ENCODE measurements at places on chromosomes 2 and 18.

GRCh38 chr18:54129448-54130067, 94.9 kb downstream of the MBD2 start:
- DNase-seq = no peak

- DNase-seq = no peak
These were observed 315.1 kb upstream of the KLHL29 start for GRCh38 chr2:23069923-23070322.

DNA sequence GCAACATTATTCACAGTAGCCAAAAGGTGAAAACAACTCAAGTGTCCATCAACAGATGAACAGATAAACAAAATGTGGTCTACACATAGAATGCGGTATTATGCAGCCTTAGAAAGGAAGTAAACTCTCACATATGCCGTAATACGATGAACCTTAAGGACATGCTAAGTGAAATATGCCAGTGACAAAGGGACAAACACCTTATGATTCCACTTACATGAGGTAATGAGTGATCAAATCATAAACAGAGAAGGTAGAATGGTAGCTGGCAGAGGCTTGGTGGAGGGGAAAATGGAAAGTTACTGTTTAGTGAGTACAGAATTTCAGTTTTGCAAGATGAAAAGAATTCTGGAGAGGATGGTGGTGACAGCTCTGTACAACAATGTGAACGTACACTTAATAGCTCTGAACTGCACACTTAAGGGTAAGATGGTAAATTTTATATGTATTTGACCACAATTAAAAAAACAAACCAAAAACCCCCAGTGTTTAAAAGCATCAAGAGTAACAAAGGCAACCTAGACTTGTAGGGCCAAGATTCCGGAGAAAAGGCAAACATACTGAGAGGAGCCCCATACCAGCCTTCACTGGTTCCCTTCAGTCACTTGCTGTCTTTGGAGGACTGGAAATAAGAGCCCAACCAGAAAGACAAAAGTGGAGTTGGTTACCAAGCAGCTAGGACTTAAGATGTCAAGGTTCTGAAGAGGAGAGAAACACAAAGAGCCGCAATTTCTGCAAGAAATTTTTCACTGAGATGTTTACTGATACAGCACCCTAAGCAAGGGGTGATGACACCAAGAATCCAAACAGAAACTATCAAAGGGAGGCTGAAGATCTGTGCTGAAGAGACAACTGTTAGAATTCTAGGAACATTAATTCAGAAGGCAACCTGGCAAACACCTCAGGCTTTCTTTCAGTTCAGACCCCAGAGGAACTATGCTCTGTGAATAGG, 61.3 kb downstream of the CUL3 start:
- DNase-seq = peak; percentile 23

- DNase-seq = no peak
These were observed 60.5 kb upstream of the ALKAL2 start for GRCh38 chr2:348361-348916.

DNA sequence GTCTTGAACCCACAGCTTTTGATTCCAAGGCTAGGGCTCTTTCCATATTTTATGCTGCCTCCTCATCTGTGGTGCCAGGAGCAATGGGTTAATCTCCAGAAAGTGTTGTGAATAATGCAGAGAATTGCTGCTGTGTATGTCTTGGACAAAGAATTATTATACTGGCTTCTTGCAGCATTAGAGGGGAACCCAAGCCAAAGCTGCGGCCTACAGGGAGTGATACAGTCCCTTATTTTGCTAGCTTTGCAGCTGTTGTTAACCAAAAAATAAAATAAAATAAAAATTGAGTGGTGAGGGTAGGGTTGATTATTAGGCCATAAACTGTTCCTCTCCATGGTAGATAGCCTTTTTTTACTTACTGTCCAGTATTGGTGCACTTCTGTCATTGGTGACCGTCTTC, 16.7 kb downstream of the WIPF1 start:
- DNase-seq = no peak

DNA sequence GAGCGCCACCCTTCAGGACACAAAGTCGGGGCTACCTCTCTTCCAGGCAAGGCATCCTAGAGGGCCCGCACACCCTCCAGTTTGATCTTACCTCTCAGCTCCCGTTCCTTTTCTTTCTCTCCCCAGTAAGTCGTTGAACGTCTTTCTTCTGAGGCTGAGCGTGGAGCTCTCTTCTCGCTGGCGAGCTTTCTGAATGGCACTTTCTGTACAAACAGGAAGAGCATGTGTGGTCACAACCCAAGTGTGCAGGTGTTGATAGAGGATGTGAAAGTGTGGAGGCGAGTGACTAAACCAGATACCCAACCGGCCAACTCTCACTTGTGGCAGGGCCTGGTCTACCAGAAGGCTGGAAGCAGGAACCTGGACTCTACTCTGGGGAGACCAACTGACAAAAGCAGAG, at the start of gene AFF3:
Gene AFF3, minus strand, starts transcription at position 198 of the 400 bp plus-strand sequence. CDS start 38,136 bp downstream, outside the sequence.
- no peak for DNase-seq

GRCh38 chr18:47756364-47757016, 174.0 kb downstream of the SMAD2 start:
- DNase-seq = peak; percentile 48

- DNase-seq = no peak
These were observed 4.4 kb downstream of the C2orf92 start for GRCh38 chr2:97673915-97674283.

- peak; percentile 66 for DNase-seq
These were observed 37.5 kb upstream of the ZBTB7C start for GRCh38 chr18:48446582-48447225.

DNA sequence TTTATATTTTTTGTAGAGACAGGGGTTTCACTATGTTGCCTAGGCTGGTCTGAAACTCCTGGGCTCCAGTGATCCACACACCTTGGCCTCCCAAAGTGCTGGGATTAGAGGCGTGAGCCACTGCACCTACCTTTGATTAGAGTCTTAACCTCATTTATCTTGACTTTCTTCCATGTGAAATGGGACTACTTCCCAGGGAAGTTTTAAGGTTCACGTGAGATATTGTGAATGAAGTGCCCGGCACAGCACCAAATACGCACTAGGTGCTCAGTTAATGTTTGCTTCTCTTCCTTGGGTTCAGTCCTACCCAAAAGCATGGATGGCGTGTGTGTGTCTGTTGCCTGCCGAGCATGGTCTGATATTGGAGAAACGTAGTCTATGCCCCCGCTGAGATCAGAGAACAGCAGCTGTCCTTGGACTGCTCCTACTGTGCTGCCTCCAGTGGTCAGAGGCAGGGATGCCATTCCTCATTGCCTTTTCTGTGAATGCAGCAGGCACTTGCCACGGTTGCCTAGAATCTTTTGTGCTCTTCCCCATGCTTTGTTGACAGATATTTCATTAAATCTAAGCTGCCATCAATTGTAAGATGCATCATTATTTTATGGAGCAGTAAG, 12.3 kb upstream of the TFCP2L1 start:
- peak; percentile 23 for DNase-seq

GRCh38 chr18:66078925-66079800, 328.4 kb downstream of the CDH7 start:
- no peak for DNase-seq

DNA sequence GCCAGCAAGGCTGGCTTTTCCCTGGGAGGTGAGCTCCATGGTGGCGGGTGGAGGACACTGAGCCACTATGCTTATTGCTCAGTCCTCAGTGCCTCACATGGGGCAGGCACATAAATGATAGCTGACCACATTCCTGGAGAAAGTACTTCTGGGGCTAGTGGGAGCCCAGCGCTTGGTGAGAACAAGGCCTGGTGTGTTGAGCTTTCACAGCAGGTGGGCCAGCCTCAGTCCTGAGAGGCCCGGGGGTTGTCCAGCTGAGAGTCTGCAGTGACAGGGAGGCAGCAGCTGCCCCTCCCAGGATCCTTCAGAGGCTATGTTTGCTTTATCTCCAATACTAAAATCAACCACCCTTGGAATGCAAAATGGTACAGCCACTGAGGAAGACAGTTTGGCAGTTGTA, 217.7 kb downstream of the ZBTB7C start:
- DNase-seq = no peak

DNA sequence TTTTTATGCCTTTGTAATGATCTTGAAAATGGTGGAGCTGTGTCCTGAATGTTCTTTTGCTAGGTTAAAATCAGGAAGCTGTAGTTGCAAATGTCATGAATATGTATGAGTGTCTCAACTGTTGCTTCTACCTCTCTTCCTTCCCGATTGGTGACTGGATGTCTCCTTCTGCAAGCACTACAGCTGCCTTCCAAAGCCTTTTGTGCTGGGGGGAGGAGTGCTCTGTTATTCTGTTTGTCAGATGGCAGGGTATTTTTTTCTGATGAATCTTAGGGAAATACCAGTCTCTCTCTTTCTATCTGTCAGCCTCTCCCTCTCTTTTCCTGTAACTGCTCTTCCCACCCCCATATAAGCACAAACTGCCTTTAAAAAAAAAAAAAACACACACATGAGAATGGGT, 1396.3 kb upstream of the CELF4 start:
- DNase-seq = no peak

GRCh38 chr18:11154368-11154989, 5.1 kb upstream of the PIEZO2 start:
- peak; percentile 74 for DNase-seq

DNA sequence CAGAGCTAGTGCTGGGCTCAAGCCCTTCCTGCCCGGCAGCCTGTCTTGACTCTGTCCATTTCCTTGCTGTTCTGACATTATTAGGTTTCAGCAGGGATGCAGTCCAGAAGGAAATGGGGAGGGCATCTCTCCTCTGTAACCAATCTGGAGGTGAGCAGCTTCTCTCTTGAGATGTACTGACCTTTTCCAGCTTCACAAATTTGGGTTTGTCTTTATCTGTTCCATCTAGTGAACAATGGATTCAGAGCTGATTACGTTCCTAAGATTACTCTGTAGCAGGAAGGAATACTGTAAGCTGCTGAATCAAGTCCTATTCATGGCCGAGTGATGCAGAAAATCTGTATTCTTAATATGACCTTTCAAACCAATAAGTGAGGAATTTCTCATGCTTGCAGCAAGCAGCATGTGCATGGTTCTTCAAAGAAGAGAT, 11.0 kb downstream of the PLA2R1 start:
- DNase-seq = no peak

DNA sequence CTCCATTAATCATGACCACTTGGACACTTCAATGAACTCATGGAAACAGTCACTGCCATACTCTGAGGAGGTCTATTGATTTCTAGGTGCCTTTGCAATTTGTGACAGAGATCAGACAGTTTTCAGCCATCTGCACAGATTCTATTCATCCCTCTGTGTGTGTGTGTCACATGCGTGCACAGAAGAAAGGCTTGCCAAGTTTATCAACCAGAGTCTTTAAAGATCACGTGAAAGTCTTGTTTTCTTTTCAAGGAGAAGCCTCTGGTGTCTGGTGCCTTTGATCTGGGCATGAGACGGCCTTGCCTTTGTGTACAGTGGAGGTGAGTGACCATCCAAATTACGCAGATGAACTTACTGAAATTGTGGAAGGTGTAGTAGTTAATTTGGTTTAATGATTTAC, 164.2 kb downstream of the VAPA start:
- no peak for DNase-seq

DNA sequence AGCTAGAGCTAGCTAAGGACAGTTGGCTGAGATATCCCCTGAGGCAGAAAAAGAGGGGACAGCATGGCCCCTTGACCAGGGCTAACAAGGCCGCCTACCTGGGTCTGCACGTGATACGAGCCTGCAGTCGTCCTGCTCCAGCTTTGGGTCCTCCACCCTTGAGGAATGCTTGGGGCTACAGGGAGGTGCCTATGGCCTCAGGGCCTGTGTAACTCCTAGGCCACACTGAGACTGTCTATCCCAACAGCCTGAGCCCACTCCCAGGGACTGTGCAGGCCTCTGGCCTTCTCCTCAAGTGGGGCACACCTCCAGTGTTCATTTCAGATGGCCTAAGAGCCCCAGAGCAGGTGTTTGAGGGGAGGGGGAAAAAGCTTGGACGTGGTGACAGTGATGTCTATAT, 136.7 kb upstream of the SATB2 start:
- no peak for DNase-seq

DNA sequence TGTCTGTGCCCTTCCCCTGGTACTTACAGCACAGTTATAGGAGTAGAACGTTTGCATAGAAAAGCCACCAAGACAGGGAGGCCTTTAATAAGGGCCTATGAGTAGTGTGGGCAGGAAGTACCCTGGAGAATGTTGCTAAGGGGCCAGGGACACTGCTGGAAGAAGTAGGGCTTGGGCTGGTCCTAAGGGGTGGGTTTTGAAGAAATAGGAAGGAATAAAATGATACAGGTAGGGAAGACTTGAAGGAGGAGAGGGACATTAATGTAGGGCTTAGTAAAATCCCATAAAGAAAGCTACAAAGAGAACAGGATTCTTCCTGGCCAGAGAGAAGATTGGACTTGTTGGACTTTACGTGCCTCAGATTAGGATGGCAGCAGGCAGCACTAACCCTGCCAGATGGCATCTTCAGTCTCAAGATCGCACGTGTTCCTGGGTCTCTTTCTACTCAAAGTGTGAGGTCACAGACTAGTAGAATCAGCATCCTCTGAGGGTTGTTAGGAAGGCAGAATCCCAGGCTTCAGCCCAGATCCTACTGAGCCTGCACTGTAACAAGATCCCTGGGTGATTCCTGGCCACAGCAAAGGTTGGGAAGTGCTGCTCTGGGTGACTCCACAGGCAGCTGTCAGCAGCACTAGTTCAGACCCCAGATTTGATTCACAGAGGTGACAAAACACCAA, 39.2 kb downstream of the EPAS1 start:
- no peak for DNase-seq

DNA sequence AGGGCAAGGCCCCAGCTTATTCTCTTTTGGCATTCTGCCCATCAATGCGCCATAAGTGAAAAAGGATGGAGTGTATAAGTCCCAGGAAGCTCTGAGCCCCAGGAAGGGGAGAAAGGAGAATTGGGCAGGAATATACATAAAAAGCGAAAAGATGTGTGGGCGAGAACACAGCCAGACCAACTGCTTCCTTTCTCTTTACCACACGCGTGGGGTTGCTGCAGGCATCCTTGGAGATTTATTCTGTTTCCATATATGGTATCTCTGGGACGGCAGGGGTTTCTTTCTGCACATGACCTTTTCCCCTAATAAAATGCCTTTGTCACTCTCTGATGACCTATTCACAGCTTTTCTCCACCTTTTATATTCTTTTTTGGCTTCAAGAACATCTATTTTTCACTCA, 440.5 kb downstream of the NBAS start:
- no peak for DNase-seq

GRCh38 chr2:109229094-109229675, 100.2 kb downstream of the SH3RF3 start:
- DNase-seq = no peak

- DNase-seq = no peak
These were observed 646.7 kb upstream of the ZNF804A start for GRCh38 chr2:183951630-183952029.

GRCh38 chr2:222776792-222777191, 84.0 kb upstream of the ACSL3 start:
- no peak for DNase-seq

DNA sequence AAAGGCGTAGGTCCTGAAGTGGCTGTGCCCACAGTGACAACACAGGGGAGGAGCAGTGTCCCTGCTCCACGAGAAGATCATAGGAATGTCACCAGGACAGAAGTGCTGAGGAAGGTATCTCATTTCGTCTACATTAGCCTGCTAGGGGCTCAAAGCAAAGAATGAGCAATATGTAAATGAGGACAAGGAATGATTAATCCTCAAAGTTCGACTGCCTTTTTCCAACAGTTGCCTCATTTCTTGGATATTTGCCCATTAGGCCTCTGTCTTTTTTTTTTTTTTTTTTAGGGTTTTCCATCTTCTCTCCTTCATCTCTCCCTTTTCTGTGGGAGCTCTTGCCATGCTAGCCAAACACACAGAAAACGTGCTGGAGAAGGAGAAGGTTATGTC, 105.2 kb upstream of the ARHGAP28 start:
- no peak for DNase-seq

GRCh38 chr2:29015701-29016470, 34.8 kb downstream of the TOGARAM2 start:
- DNase-seq = no peak

GRCh38 chr2:224449212-224450147, 47.6 kb upstream of the FAM124B start:
- peak; percentile 77 for DNase-seq
